ENCODE measurements at places on chromosomes 12 and 14.
A peak's percentile ranks its signal among the peaks of the same experiment; 100 is the strongest.

DNA sequence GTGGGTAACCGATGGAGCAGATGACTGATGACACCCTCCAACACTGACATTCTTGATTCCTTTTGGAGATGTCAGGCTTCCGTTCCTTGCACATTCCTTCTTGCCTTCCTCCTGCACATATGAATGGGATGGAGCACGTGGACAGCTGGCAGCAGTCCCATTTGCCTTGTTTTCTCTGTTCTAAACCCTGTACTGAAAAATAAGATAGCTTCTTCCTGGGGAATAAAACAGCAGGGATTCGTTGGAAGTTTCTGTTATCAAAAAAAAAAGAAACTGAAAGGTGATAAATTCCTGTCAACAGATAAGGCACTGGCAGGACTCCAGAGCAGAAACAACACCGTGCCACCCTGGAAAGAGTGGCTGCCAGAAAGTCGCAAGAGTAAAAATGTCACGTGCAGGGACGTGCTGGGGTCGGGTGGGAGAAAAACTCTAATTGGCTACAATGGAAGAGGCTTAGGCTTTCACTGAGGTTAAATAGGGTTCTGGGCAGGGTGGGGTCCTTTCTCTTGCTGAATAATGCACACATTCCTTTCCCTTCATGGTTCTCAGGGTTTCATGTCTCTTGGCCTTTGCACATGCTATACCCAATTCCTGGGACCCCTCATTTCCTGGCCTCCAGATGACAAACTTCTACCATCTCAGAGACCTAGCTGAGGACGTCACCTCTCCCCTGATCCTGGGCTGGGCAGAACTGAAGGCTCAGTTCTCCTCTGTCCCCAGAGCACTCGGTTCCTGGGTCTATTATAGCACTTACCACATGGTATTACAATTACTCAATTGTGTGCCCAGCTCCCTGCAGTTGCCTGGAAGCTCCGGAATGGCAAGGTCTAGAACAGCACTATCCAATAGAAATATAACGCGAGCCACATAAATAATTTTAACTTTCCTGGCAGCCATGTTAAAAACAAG, 7.0 kb upstream of the NUAK1 start:
- no peak overlapping the region for H3K27ac ChIP-seq
- peaks cover 51% of the 10 kb centered on the region for H3K4me1 ChIP-seq
- peak overlapping the region; percentile 6 for H3K4me3 ChIP-seq
- no peaks in the 10 kb centered on the region for H3K27me3 ChIP-seq

GRCh38 chr12:43111608-43112007, 440.4 kb downstream of the ADAMTS20 start:
- H3K4me3 ChIP-seq, result no peak overlapping the region
- no peaks in the 10 kb centered on the region for H3K36me3 ChIP-seq
- DNase-seq, result no peak
- H3K4me1 ChIP-seq, result peaks cover 7% of the 10 kb centered on the region
- no peak overlapping the region for H3K27ac ChIP-seq

- H3K36me3 ChIP-seq, result 0 out of 2 replicates have a peak, but pooled peaks cover 4% of the 10 kb centered on the region
- H3K27me3 ChIP-seq, result peaks cover 6% of the 10 kb centered on the region
- peak overlapping the region; percentile 47 for H3K4me3 ChIP-seq
- H3K27ac ChIP-seq, result no peak overlapping the region
- peaks cover 41% of the 10 kb centered on the region for H3K4me1 ChIP-seq
- no peak for DNase-seq
Measured at GRCh38 chr12:96136725-96137378, 57.3 kb upstream of the ELK3 start.

DNA sequence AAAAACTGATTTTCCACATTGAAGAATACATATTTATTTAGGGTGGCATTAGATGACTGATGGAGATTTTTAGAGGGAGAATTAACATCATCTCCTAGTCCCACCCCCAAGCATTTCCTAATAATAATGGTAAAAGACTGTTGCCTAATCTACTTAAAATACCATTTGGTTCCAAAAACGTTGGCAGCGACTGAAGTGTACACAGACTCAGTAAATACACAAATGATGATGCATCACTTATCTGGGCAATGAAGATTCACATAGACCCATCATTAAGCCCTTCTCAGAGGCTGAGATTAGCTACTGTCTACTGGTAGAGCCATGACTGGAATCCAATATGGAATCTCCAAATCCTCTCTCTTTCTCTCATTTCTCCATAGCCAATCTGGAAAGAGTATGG, 18.2 kb downstream of the RTN1 start:
- no peaks in the 10 kb centered on the region for H3K36me3 ChIP-seq
- no peaks in the 10 kb centered on the region for H3K4me1 ChIP-seq
- no peak overlapping the region for H3K27ac ChIP-seq
- H3K27me3 ChIP-seq, result no peaks in the 10 kb centered on the region
- no peak overlapping the region for H3K4me3 ChIP-seq

- H3K27me3 ChIP-seq, result peaks cover 1% of the 10 kb centered on the region
- peaks cover 53% of the 10 kb centered on the region for H3K4me1 ChIP-seq
- H3K27ac ChIP-seq, result no peak overlapping the region
- DNase-seq, result no peak
- no peak overlapping the region for H3K4me3 ChIP-seq
Measured at GRCh38 chr12:6374786-6375160, 590 bp downstream of the SCNN1A start.

- H3K27me3 ChIP-seq, result no peaks in the 10 kb centered on the region
- H3K4me1 ChIP-seq, result peaks cover 45% of the 10 kb centered on the region
- H3K36me3 ChIP-seq, result no peaks in the 10 kb centered on the region
- peak; percentile 80 for DNase-seq
- peak overlapping the region; percentile 83 for H3K27ac ChIP-seq
Measured at GRCh38 chr14:93984987-93985410, 8.6 kb upstream of the ASB2 start.

DNA sequence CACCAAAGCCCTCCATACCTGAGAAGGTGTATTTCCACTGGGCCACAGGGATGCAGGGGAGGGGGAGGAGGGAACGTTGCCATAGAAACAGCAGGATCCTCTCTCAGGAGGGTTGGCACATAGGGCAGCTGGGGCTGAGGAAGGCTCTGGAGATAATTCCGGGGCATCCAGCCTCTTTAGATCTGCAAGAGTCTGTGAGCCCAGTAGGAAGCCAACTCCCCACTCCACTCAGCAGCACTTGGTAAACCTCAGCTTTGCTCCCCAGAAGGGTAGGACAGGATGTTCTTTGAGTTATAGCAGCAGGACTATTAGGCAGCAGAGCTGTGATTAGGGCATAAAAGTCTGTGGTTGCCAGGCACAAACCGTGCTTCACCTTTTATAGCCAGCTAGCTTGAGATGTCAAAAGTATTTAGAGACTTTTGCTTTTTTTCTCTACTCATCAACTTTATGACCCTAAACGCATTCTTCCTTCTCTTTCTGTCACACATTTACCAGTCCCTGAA, 7.8 kb upstream of the PLEKHG3 start:
- no peaks in the 10 kb centered on the region for H3K36me3 ChIP-seq
- no peak for DNase-seq
- H3K27me3 ChIP-seq, result peaks cover 19% of the 10 kb centered on the region
- no peak overlapping the region for H3K4me3 ChIP-seq
- peaks cover 5% of the 10 kb centered on the region for H3K4me1 ChIP-seq
